ENCODE measurements at places on chromosomes 7 and 10.

- no peak for DNase-seq
These were observed 71.2 kb upstream of the ARID5B start for GRCh38 chr10:61830072-61830845.

DNA sequence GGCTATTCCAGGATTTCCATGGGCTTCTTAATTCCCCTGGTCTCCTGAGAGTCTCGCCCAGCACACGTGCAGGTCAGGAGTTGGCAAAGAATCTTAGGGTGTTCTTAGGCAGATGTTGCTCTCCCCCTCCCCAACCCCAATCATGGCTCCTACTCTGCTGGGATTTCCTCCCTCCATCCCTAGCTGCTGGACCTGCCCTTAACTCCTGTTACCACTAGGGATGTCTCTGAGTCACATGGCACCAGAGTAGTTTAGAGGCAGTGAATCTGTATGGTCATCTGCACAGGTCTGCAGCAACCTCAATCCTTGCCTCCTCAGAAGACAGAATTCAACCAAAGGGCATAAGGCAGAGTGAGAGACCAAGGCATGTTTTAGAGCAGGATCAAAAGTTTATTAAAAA, 51.8 kb upstream of the CHST3 start:
- DNase-seq = no peak

DNA sequence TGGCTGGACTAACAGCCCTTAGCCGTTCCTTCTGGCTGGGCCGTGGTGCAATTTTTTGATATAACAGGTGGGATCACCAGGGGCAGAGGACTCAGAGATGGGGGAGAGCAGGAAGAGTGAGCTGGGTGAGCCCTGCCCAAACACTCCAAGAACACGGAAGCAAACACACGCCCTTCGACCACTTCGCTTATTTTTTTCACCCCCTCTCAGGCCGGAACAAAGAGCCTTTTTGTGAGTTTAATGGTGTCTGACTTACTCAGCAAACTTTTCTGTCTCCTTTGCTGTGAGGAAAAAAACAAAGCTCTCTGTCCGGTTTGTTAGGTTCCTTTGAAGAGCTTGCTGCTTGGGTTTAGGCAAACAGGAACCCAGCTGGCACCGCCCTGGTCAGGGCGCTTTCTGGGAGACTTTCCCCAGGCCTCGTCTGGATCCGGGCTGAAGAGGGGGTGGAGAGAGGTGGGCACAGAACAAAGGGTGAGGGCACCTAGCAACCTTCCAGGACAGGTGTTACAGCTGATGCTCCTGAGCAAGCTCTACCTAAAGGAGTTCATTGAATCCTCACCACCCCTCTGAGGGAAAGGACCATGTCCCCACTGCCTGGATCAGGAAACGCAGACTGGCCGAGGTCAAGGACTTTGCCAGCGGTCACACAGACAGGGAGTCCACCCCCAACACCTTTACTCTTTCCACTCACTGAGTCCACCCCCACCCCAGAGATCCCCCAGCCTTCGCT, 23.3 kb downstream of the CALML3 start:
- DNase-seq = no peak

DNA sequence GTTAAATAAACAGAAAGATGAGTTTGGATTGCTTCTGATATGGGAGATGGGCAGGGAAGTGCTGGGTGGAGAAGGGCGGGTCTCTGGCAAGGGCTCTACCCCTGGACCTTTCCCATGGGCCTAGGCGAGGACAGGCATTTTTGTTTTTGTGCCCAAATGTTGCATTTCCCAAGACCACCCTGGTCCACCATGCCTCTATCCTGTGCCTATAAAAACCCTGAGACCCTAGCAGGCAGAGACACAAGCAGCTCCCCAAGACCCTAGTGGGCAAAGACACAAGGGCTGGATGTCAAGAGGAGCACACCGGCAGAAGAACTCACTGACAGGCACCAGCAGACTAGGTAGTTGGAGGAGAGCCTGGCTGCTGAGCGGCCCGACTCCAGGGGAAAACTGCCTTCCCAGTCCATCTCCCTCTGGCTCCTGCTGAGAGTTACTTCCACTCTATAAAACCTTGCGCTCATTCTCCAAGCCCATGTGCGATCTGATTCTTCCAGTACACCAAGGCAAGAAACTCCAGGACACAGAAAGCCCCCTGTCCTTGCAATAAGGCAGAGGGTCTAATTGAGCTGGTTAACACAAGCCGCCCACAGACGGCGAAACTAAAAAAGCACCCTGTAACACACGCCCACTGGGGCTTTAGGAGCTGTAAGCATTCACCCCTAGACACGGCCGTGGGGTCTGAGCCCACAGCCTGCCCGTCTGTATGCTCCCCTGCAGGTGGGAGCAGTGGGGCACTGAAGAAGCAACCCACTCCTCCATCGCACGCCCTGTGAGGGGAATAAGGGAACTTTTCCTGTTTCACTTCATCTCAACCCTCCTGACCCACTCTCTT, 291.4 kb downstream of the PTPRN2 start:
- DNase-seq = no peak

- DNase-seq = no peak
These were observed 90.2 kb upstream of the ABI1 start for GRCh38 chr10:26950934-26951333.

- DNase-seq = no peak
These were observed 1472.6 kb upstream of the CELF2 start for GRCh38 chr10:9545073-9545472.

DNA sequence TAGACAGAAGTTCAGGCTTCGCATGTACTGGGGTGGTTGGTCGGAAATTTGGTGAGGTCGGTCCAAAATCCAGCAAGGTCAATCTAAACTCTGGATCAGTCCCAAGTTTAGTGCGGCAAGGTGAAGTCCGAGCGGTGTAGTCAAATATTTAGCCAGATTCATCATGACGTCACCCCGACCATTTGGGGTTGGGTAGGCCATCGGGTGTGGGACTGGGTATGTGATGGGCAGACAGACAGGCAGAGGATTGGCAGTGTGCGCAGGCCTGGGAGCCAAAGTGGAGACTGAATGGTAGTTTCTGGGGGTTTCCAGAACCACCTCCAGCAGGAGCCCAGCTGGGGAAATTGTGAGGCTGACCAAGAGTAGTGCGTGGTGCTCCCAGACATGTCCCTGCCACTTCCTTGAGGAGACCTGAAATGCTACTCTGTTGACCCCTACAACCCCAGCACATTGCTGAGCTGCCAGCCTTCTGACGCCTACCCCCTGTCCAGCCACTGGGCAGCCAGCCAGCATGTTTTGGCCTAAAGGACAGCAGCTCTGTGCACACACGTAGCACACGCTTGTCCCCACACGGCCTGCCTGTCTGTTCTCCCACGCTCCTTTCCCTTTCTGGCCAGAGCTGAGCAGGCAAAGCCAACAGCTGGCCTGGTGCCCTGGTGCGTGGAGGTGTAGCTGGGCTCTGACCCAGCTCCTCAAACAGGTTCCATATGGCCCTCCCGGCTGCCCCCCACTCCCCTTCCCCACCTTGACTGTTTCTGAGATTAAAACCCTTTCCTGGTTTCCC, 55.9 kb downstream of the FAM241B start:
- DNase-seq = no peak

- no peak for DNase-seq
These were observed 1.7 kb downstream of the ZEB1 start for GRCh38 chr10:31320550-31321211.

GRCh38 chr10:61981460-61981859, 80.0 kb downstream of the ARID5B start:
- no peak for DNase-seq

- no peak for DNase-seq
These were observed 150.4 kb upstream of the PRPS1L1 start for GRCh38 chr7:18177815-18178660.

DNA sequence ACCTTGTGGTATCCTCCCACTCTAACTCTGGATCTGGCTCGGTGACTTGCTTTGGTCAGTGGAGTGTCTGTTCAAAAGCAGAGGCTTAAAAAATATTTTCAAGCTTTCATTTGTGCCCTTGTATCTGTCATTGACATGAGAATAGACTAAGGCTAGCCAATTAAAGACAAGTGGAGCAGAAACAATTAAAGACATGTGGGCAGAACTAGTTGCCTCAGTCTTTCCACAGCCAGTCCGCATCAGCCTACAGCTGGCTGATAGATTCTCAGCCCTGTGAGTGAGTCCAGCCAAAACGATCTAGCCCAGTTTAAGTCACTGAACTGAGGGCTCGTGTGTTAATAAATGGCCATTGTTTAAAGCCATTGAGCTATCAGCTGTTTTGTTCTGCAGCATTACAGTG, 185.2 kb upstream of the DGKB start:
- no peak for DNase-seq

- DNase-seq = no peak
These were observed 101.5 kb downstream of the RNF216 start for GRCh38 chr7:5679813-5680473.

- DNase-seq = no peak
These were observed 113.4 kb downstream of the PTPN20 start for GRCh38 chr10:47024399-47025252.

DNA sequence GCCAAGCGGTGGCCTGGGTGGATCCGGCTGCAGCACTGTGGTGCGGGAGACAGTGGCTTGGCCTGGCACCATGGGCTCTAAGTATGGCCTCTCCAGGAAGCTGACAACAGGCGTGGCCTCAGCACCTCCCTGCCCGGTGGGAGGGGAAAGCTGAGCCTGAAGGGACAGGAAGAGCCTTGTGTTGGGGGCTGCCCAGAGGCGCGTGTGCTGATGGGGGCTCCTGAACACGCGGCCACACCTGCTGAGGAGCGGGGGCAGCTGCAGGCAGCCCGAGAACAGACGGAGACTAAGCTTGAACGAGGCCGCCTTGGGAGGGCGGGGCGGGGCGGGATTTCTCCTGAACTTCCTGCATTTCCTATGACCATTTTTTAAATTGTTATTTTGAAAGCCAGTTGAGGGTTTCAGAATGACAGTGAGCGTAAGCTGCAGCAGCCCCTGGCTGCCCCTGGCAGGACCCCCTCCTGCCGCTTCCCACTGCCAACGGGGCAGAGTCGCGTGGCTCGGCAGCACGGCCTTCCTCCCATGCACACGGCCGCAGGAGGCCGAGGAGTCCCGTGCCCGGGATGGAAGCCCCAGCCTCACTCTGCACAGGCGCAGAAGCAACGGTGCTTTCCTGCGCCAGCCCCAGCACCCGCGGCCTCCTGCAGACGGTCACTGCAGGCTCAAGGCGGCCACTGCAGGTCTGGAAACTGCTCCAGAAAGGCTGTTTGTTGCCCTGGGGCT, 43.2 kb downstream of the DPYSL4 start:
- DNase-seq = no peak

DNA sequence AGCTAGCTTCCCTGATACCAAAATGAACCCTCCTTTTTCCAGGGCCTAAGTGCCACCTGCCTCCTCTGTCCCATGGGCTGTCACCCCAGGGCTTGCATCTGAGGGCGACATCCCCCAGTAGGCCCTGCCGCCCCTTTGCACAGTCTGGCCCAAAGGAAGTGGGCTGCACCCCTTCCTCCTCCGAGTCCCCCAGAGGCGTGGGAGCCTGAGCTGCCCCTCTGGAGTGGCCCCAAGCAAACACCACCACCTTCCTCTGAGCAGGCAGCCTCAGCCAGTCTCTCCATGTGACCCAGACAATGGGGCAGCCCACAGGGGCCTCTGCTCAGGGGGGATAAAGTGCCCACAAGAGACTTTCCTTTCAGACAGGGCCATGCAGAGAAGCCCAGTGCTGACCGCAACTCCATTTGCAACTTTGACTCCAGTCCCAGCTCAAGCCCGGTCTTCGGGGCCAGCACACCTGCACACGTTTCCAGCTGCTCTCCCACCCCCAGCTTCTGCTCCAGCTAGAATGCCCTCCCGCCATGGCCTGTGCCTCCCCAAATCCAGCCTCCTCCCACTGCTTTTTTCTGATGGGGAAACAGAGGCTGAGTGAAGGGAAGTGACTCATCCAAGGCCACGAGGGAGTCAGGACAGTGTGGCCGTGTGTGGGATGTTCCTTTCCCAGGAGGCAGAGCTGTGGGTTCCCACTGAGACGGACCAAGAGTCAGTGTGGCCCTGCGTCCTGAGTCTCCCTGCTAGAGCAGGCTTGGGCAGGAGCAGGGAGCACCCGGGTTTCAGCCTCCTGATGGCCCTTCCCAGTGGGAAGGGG, 111.9 kb downstream of the ZMIZ1 start:
- no peak for DNase-seq

DNA sequence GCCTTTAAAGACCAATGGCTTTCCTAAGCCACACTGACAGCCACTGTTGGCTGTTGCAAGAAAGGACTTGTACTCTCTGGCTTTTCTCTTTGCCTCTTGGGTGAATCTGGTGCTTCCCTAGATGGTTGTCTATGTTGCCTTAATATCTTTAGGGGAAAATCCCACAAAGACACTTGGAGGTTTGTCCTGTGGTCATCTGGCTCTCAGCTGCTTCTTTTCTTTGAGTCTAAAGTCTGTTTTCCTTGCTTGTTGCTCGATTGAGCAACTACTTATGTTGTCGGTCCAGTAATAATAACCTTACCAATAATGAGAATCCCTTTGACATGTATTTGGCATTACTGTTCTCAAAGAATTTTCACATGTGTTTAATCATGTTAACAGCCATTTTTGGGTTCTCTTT, 537.6 kb downstream of the LRMDA start:
- DNase-seq = no peak

- no peak for DNase-seq
These were observed 3.4 kb downstream of the ADCYAP1R1 start for GRCh38 chr7:31055471-31055870.

- no peak for DNase-seq
These were observed 348.2 kb downstream of the PTPRN2 start for GRCh38 chr7:158239290-158239981.

- DNase-seq = no peak
These were observed 349.3 kb upstream of the SEMA3D start for GRCh38 chr7:85535974-85536729.

- no peak for DNase-seq
These were observed 26.7 kb upstream of the MKI67 start for GRCh38 chr10:128152741-128153580.

- DNase-seq = no peak
These were observed 56.2 kb upstream of the ABLIM1 start for GRCh38 chr10:114714281-114714741.

GRCh38 chr10:83108565-83109333, 1030.6 kb upstream of the GHITM start:
- DNase-seq = no peak

DNA sequence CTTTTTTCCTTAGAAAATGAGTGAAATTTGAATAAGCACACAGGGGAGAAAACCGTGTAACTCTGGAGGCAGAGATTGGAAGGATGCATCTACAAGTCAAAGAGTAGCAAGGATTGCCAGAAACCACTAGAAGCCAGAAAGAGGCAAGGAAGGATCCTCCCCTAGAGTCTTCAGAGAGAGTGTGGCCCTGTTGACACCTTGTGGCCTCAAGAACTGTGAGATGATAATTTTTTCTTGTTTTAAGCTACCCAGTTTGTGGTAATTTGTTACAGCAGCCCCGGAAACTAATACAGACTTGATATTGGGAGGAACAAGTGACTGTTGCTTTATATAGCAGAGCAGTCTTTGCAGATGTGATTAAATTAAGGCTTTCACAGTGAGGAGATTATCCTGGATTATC, 3.6 kb upstream of the GIMAP7 start:
- no peak for DNase-seq

DNA sequence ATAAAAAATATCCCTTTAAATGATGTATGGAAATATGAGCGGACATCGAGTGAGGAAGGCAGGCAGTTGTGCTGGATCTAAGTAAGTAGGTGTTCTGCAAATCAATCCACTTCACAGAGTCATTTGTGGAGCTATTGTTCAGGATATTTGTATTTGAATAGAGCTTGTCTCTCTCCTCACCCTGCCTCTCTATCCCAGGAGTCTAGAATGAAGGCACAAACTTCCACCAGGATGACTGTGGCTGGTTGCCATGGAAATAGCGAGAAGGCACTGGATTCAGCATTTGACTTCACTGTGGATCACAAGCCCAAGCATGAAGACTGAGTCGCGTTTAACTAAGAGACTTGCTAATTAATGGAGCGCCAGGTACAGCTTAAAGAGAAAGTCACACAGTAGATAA, 53.2 kb downstream of the NPY start:
- DNase-seq = no peak
